Urinary bladder (tissue), 4 donors: ENCODE measurements at places on chromosomes 7 and 10. TPM values are rescaled to one million over a fixed set of nuclear protein-coding genes. Genes with fewer than 3 reads are reported as not detected.

The GRID2IP gene
- 0.32 TPM for total RNA-seq

The DIP2C gene
- total RNA-seq = 24.3 TPM

The ODAD2 gene
- total RNA-seq = 2.7 TPM

The FBXL13 gene
- 8.1 TPM for total RNA-seq

The FGFBP3 gene
- total RNA-seq = 1.5 TPM

The COL17A1 gene
- 9.8 TPM for total RNA-seq

The GSTO2 gene
- 6.5 TPM for total RNA-seq

DNA sequence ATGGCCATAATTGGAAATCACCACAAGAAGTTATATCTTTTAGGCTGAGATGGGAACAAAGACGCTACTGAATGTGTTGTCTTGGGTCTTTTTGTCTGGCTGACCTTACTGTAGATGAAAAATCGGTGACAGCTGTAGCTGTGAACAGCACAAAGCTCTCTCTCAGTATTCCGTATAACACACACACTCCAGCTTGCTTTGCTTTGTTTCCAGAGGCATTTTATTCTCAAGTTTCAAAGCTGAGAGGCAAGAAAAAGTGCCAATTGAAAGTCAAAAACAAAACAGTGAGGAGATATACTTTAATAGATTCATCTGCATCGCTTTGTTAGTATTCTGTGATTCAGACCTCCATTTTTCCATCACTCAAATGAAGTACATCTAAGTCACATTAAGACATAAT is 39.6 kb upstream of the CABCOCO1 start:
- no peak for DNase-seq

GRCh38 chr7:105831824-105832535 is 44.4 kb downstream of the ATXN7L1 start:
- DNase-seq = no peak

DNA sequence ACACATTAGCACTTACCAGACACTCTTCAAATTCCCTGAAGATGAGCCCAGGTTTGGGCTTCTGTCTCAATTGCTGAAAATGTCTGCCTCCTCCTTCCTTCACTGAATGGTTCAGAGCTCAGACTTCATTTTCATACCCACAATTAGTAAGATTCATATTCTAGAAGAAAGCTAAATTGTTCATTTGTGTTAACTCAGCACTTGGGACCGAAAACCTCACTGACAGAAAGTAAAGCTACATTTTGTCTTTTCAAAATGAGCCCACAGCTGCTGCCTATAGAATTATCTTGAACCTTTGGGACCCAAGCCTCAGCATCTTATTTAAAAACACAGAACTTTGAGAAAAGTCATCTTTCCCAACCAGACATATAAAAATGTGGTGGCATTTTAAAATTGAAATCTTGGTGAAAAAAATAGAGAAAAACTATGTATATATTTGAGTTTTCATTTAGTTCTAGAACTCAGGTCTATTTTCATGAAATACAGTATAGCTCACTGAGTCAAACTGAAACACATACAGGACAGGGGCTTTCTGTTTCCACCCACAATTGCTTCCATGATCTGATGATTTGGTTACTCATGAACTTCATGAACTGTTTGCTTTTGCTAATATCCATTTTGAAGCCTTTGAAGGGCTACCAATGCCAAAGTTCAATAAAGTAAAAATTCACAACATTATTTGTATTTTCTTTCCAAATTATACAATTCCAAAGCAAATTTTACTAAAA is 119.1 kb upstream of the PFKP start:
- DNase-seq = no peak

GRCh38 chr10:74585231-74586087 is 240.9 kb upstream of the KAT6B start:
- DNase-seq = no peak

DNA sequence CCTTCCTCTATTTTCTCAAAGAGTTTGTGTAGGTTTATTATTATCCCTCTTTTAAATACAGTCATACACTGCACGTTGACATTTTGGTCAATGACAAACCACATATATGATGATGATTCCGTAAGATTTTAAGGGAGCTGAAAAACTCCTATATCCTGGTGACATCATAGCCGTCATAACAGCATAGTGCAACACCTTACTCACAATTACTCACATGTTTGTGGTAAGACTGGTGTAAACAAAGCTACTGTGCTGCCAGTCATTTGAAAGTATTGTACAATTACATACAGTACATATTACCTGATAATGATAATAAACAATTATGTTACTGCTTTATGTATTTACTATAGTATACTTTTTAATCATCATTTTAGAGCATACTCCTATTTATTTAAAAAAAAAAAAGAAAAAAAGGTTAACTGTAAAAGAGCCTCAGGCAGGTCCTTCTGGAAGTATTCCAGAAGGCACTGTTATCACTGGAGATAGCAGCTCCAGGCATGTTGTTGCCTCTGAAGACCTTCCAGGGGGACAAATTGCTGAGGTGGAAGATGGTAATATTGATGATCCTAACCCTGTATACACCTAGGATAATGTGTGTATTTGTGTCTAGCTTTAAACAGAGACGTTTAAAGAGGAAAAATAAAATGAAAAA is 123.3 kb upstream of the CDK1 start:
- no peak for DNase-seq

DNA sequence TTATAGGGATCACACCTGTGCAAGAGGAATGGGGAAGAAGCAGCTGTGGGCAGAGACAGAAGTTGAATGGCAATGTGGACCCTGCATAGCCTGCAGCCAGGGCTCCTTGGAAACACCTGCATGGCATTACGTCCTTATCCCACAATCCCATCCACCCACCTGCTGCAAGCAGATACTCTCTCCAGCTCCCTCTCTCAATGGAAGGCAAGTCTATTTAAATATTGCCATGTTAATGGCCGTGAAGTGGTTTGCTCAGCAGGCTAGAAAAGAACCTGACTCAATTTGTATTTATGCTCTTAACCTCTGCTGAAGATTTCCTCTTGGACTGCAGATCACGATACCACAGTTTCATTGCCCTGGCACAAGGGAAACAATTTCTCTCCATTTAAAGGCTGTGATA is 417.0 kb downstream of the TYW1 start:
- DNase-seq = no peak

- DNase-seq = no peak
Measured at GRCh38 chr7:92765725-92766124, 70.6 kb downstream of the CDK6 start.
